Stimulated activated naive CD8-positive, alpha-beta T cell treated with anti-CD3 and anti-CD28 coated beads, Interleukin-15, amount 100 ng/mL, for 72 hours (primary cell): ENCODE measurements at places on chromosomes 12 and 14.

- DNase-seq, result peak; percentile 20
Measured at GRCh38 chr14:73472185-73473114, 14.1 kb upstream of the NUMB start.

DNA sequence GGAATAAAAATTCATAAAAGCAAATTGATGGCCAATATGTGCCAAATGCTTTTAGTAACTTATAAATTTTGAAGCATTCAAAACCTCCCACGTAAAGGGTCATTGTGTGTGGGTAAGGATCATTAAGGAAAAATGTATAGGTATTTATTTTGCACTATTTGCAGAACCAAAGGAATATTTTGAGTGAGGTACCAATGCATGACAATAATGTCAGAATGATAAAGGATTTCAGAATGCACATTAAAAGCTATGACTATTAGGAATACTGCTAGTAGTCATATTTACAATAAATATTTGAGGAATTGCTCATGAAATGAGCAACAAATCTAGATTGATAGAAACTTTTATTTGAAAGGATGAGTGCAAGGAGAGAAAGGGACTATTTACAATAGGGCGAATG, 932.8 kb downstream of the SLC6A15 start:
- no peak for DNase-seq

DNA sequence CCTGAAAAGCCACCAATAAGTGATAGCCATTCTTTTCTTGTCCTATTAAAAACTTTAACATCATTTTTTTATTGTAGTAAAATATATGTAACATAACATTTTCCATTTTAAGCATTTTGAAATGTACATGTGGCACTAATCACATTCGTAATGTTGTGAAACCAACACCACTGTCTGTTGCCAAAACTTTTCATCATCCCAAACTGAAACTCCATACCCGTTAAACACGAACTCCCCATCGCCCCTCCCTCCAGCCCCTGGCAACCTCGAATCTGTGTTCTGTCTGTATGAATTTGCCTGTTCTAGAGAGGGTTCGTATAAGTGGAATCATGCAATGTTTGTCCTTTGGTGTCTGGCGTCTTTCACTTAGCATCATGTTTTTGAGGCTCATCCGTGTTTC, 75.9 kb downstream of the CCDC92 start:
- no peak for DNase-seq

GRCh38 chr12:28192125-28192524, 1.9 kb downstream of the CCDC91 start:
- no peak for DNase-seq

DNA sequence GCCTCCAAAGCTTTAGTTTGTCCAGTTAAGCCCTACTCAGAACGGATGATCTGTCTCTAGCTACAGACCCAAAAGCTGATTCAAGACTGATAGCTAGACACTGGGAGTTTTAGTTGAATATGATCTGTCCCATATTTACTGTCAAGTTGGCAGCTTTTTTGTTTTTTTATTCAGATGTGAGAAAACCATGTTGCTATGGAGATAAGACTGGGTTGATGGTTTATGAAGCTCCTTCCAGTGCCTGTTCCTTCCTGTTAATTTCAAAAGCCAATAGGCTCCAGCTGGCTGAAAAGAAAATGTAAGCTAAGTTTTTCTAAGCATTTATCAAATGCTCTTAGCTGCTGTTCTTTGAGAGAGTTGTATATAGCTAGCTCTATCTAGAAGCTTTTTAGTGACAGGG, 4.7 kb downstream of the DYNLL1 start:
- DNase-seq, result no peak

DNA sequence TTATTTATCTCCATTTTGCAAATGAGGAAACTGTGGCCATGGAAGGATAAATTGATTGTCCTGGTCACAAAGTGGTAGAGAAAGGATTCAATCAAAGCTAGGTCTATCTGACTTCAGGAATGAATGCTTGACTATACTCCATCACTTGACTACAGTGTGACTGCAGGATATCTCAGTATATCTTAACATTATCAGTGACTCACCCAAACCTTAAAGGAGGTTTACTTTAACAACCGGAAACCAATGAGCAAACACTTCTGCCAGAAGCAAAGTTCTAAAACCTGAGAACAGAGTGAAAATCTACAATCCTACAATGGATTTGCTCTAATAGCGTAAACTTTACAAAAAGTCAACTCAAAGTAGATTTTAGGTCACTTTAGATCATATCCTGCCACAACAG, 277.0 kb downstream of the CEP128 start:
- DNase-seq, result no peak

- DNase-seq, result no peak
Measured at GRCh38 chr14:50871914-50872732, at the start of gene ABHD12B. Gene ABHD12B, plus strand, starts transcription at chr14:50872053. Its CDS starts 122 bp downstream, at chr14:50872175.

DNA sequence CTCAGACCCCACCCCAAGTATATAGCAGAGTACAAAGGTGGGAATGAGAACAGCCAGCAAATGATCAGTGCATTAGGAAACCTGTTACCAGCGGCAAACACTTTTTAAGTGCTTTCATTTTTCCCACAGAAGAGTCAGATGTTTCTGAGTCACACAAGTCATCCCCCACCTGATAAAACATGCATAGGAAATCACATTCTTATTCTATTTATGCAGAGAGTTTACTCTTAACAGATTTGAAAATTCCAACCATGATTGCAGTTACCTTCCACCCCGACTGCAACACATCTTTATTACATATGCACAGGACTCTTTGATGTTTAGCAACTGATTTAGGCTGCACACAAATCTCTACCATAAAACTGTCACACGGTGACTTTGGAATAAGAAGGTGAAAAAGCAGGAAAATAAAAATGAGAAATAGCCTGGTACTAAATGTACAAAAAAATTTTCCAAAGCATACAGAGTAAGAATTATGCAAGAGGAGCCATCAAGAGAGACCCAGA, 236.4 kb downstream of the PAWR start:
- DNase-seq, result no peak

DNA sequence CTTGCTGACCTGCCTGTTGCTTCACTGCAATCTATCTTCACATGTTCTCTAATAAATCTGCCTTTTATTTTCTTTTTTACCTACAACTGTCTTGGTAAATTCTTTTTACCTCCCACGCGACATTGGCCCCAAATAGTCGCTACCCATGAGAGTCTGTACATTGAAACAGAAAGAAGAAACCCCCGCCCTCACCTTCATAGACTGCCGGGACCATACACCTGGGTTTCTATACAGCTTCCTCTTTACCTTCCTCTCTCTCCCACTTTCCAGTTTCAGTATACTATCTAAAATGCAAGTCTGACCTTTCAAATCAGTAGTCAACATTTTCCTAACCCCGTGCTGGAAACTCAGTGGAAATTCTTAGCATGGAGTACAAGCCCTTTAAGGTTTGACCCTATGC, 4.8 kb downstream of the SLC8A3 start:
- DNase-seq, result no peak

GRCh38 chr14:64878837-64879634, 671 bp downstream of the SPTB start:
- DNase-seq, result peak; percentile 5

DNA sequence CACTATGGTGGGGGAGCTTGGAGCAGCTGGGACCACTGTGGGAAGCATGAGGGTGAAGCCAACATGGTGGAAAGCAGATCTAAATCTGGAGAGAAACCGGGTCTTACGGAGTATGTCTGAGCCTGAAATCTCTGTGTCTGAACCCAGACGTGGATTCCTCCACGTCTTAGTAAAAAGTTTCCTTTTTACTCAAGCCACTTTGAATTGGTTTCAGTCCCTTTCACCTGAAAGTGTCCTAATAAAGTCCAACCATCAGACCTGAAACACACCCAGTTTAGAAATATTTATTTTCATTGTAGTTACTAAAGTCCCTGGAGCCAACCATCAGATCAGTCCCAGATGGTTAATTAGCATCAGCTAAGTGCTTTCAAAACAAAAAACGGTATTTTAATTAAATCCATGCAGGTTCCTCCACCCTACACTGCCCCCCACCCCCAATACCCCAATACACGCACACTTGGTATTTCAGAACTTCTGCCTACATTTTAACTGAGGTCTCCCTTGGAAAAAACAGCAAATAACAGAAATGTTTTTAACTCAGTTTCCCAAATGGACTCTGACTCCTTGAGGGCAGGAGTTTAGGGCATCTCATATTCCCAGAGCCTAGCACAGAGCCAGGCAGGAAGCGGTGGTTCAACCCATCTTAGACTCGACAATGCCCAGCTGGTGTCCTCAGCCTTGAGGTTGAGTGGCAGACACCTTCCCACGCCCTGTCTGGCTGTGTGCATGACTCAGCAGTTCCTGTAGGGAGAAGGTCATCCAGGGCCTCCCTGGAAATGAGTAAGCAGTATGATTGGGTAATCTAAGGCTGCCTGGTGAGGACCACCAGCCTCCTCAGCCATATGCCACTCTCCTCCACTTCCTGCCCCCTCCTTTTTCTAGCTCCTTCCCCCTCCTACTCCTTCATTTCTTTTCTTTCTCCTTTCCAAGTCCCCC, 175.8 kb downstream of the TTC8 start:
- DNase-seq, result peak; percentile 35

DNA sequence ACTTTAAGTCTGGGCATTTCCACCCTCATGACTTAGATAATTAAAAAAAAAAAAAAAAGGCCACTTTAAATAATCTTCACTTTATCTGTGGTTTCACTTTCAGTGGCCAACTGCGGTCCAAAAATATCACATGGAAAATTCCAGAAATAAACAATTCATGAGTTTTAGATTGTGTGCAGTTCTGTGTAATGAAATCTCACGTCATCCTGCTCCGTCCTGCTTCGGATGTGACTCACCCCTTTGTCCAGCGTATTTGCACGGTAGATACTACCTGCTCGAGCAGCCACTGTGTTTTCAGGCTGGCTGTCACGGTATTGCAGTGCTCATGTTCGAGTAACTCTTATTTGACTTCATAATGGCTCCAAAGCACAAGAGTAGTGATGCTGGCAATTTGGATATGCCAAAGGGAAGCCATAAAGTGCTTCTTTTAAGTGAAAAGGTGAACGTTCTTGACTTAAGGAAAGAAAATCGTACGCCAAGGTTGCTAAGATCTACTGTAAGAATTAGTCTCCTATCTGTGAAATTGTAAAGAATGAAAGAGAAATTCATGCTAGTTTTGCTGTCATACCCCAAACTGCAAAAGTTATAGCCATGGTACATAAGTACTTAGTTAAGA, 2.4 kb downstream of the E2F7 start:
- DNase-seq, result no peak

DNA sequence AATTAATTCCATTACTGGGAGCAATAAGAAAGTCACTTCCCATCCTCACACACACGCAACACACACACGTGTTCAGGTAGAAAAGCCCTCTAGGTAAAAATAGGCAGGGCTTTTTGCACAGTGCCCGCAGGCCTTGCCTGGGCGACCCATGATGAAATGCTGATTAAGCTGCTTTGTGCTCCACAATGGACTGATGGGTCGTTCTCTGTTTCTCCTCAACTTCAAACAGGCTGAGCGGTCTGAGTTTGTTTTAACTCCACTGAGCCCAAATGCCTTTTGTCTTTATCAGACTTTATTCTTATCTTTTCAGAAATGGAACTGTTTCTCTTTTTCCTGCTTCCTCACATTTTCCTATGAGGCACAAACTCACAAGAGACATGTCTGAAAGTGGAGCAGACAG, 9.4 kb upstream of the DACT1 start:
- no peak for DNase-seq

GRCh38 chr12:105939181-105939721, 199.5 kb downstream of the NUAK1 start:
- DNase-seq, result no peak

DNA sequence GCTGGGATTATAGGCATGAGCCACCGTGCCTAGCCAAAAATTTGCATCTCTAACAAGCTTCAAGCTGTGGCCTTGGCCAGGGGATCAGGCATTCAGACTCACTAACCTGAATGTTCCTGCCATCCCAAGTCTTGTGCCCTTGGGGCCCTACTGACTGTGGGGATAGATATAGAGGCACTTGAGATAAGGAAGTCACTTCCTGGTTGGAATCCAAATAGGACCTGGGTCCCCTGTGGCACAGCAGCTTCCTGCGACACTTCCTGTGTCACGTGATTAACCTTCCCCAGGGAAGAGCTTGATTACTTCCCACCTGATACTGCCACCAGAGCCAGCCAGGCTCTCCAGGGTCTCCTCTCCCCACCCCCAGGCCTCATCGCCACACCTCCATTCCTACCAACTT, 128.2 kb downstream of the BCL11B start:
- DNase-seq, result no peak

DNA sequence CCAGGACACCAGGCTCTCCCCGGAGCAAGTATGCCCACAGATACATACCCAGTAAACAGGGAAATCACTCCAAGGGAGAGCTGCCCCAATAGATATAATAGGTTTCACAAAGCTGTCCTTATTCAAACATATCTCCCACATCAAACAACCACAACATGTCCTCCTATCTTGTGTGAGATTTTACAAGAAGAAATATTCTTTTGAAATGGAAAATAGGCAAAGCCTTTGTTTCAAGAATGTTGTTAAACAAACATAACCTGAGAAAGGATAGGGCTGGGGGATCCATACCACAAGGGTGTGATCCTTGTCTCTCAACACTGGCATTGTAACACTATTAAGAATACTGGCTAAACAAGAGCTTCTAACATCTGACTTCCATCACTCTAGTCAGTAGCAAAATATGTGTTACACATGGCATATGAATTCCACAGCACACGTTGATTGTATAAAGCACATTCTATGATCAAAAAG, 32.9 kb downstream of the LGR5 start:
- DNase-seq, result no peak

GRCh38 chr12:99611117-99611516, 36.4 kb upstream of the GARIN6 start:
- no peak for DNase-seq
